Ascending aorta (tissue), 2 donors: ENCODE measurements at places on chromosomes 7 and 10. TPM values are rescaled to one million over a fixed set of nuclear protein-coding genes. Genes with fewer than 3 reads are reported as not detected.

DNA sequence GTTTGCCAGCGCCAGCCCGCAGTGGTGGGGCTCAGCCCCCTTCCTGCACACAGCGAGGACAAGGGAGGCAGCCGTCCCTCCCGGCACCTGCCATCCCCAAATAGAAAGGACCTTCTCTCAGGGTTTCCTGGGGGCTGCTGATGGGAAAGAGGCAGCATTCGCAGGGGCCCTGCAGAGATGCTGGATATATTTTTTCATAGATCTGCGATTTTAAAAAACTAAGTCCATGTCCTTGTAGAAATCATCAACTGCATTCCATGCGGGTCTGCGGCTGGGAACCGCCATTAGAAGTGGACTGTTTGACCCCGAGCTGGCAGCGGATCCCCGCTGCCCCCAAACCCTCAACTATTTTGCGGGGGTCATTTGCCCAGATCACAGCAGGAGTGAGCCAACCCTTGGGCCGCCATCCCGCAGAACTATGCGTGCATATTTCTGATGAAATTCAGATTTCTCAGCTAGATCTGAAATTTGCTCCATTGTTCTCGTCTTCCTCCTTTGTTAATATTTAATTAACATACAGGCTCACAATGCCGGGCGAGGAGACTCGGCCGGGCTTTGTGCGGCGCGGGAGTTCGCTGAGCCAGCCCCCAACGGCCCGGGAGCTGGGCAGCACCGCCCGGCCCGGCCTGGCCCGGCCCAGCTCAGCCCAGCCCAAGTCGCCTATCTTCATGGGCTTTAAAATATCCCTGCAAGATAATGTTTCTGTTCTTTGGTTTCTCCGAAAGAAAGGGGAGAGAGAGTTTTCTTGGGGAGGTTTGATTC lies 2.0 kb downstream of the EN2 start:
- DNase-seq, result no peak

DNA sequence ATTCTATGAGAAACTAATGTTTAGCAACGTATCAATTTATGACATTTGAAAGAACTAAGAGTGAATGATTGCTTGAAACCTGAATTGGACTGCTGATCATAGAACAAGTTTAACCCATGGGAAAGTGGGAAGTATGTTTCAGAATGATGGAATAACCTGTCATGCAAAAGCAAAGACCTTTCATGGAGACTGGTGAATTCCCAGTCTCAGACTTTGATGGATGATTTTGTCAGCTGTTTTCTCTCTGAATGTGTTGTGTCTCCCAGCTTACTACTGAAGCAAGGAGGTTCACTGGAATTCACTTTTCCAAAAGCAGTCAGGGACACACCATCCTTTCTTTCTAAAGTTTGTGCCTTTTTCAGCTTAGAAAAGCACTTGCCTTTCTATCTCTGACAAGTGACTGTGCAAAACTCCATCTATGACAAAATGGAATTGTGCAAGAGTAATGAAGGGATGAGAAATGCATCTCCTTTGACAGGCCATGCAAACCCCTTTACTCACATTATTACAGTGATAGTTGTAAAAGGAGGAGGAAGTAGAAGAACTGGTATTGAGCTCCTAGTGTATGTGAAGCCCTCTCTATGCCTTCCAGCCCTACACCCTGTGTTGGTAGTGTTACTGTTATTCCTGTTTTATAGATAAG lies 176.1 kb downstream of the PRKG1 start:
- DNase-seq, result no peak

- no peak for DNase-seq
Measured at GRCh38 chr10:100911472-100911871, 1.3 kb upstream of the SLF2 start.

DNA sequence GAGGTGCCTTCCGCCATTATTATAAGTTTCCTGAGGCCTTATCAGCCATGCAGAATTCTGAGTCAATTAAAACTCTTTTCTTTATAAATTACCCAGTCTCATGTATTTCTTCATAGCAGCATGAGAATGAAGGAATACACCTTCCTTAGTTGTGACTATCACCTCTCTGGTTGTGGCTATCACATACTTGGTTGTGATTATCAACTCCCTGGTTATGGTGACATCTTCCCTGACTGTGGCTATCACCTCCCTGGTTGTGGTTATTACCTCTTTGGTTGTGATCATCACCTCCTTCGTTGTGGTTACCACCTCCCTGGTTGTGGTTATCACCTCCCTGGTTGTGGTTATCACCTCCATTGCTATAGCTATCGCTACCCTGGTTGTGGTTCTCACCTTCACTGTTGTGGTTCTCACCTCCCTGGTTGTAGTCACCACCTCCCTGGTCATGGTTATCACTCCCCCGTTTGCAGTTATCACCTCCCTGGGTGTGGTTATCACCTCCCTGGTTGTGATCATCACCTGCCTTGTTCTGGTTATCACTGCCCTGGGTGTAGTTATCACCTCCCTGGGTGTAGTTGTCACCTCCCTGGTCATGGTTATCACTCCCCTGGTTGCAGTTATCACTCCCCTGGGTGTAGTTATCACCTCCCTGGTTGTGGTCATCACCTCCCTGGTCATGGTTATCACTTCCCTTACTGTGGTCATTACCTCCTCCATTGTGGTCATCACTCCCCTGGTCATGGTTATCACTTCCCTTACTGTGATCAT lies 105.9 kb downstream of the GPR26 start:
- DNase-seq, result no peak

DNA sequence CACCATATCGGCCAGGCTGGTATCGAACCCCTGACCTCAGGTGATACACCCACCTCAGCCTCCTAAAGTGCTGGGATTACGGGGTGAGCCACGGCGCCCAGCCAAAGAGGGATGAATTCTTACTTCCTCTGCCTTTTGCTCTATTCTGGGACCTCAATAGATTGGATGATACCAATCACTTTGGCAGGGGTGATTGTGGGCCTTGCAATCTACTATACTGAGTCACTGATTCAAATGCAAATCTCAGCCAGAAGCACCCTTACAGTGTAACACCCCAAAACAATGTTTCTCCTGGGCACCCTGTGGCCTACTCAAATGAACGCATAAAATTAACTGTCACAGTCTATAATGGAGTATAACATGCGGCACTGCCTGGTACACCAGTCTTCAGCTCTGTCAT lies 596.7 kb upstream of the LRRTM3 start:
- no peak for DNase-seq

The FXYD4 gene
- not detected for total RNA-seq

The ADGRA1 gene
- total RNA-seq, result not detected

The ASAH2 gene
- total RNA-seq, result 0.21 TPM
